Stimulated activated CD8-positive, alpha-beta memory T cell treated with anti-CD3 and anti-CD28 coated beads, Interleukin-4, amount 100 ng/mL, for 4 hours (primary cell): ENCODE measurements at places on chromosomes 7 and 10.

DNA sequence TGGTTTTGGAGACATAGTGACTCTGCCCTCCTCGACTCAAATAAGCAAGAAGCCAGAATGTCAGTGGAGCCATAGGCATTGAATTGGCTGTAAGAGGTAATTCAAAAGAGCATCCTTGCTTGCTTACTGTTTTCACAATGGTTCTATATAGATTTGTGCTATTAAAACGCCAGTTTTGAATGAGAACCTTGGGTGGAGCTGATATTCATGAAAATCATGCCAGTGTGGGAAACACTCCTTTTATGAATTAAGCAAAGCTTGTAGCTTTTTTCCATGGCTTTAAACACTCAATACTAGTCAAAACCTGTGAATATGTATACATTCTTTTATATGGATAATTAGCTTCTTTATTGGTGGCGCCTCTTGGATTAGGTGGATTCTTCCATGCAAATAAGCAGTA is 252.5 kb downstream of the SLC25A13 start:
- DNase-seq = no peak

GRCh38 chr10:21899736-21900135 is 103.8 kb downstream of the DNAJC1 start:
- DNase-seq = no peak

DNA sequence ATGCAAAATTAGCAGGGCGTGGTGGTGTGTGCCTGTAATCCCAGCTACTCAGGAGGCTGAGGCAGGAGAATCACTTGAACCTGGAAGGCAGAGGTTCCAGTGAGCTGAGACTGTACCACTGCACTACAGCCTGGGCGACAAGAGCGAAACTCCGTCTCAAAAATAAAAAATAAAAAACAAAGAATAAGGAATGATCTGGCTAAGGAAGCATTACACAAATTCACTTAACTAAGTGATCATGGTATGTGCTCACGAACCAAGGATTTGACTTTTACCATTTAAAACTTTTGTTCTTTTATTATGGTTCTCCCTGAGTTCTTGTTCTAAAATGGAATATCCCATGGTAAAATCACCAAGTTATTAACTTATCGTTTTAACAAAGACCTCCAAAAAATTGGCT is 71.2 kb downstream of the SIRT1 start:
- no peak for DNase-seq

DNA sequence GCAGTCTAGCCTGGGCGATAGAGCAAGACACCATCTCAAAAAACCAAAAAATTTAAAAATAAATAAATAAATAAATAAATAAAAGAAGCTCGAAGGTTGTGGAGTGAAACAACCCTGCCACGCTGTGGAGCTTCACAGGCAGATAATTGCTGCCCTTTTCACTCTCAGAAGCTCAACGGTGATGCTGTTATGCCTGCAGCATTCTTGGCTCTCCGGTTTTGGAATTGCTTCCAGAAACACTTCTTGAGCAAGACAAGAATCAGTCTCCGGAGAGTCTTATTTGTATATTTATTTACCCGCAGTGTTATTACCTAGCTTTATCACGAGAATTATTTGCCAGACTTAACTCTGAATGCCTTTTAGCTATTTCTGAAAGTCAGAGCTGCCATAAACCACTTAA is 40.5 kb upstream of the UBE2H start:
- no peak for DNase-seq

DNA sequence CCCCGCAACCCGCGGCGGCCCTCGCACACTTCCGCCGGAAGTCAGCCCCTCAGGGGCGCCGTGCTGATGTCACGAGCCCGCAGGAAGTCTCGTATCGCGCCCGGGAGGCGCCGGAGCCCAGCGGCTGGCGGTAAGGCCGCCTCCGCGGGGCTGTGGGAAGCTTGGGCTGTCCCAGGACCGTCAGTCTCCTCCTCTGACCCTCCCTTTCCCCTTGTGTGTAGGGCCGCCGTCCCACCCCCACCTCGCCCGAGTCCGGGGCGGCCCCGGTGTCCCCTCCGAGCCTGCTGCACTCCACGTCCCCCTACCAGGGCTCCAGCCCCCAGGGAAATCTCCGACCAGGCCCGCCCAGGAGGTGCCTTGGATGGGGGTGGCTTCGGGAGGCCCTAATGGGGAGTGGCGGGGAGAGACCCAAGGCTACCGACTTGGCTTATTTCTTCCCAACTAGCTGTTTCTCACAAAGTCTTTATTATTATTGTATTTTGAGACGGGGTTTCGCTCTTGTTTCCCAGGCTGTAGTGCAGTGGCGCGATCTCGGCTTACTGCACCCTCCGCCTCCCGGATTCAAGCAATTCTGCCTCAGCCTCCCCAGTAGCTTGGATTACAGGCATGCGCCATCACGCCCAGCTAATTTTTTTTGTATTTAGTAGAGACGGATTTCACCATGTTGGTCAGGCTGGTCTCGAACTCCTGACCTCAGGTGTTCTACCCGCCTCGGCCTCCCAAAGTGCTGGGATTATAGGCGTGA is at the start of gene ZDHHC4:
Gene ZDHHC4 (plus strand): TSS at position 86 of the 745 bp plus-strand sequence. CDS start 3,108 bp downstream, outside the sequence.
- DNase-seq = peak; percentile 71

GRCh38 chr7:151686016-151686766 is 166.5 kb upstream of the RHEB start:
- no peak for DNase-seq

DNA sequence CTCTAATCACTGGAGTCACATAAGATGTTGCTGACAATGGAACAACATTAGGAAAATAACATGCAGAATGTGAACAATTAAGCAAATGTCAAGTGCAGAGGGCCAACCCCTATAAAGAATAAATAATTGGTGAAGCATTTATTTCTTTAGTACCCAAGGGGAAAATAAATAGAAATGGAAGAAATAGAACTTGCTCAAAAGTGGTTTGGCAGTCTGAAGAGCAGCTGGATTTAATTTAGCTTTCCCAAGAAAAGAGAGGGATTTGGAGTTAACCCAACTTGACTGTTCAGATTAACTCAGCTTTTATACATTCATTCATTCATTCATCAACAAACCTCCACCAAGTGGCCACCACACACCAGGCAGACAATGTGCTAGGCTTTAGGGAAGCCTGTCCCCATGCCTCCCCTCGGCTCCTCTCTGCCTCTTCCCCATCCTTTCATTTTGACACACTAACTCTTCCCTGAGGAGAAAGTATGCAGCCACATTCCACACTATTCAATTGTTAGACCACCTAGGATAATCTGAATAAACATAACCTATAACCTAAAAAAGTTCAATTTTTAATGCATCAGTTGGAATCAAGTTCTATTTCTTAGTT is 295.5 kb downstream of the AHR start:
- DNase-seq = no peak

GRCh38 chr7:114979388-114979787 is 57.5 kb downstream of the MDFIC start:
- no peak for DNase-seq

GRCh38 chr7:68535266-68535665 is 1063.0 kb upstream of the AUTS2 start:
- DNase-seq = no peak

DNA sequence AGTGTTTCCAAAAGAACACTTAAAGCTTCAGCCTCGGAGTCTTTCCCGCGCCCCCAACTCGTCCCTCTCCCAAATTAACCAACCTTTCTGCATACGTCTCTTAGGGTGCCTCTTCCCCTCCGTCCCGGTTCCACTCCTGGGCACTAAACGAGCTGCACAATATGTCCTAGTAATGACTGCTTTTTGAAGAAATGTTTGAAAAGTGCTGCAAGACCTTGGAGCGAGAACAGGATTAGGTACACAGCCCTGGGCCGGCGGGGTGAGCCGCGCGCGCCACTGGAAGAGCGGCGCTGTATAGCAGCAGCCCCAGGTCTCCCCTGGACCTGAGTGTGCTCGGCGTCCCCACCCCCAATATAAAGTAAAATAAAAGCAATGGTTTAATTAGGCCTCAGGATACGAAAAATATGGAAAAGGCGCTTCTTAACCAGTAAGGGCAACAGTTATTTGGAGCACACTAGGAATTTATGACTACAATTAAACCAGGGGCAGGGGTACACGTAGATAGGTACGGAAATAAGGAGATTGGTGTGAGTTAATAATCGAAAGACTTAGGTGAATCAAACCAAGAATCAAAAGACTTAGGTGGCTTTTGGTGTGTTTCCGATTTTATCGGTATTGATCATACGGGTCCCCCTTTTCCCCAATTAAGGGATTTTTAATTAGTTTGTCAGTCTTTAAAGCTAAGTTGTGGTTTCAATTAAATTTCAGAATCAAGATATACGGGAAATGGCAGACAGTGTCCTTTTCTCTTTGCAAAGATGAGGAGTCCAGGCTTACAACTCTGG is 1.9 kb downstream of the TET1 start:
- no peak for DNase-seq

DNA sequence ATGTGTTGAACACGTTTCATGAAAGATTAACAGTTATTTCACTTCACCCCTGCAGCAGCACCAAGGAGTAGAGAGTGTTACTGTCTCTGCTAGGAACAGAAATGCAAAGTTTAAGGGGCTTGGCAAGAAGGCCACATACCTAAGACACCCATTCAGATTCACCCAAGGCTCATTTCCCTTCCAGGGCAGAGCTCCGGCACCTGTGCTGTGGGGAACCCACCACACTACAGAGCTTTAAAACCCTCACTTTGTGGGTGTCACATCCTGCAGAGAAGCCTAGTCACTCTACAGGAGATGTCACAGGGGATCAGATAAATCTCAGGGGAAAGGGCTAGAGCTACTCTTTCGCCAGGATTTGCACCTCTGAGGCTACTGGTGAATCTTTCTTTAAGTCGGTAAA is 176.1 kb upstream of the KLF6 start:
- DNase-seq = no peak

- no peak for DNase-seq
These were observed 540.2 kb downstream of the LRMDA start for GRCh38 chr10:75971402-75972211.

DNA sequence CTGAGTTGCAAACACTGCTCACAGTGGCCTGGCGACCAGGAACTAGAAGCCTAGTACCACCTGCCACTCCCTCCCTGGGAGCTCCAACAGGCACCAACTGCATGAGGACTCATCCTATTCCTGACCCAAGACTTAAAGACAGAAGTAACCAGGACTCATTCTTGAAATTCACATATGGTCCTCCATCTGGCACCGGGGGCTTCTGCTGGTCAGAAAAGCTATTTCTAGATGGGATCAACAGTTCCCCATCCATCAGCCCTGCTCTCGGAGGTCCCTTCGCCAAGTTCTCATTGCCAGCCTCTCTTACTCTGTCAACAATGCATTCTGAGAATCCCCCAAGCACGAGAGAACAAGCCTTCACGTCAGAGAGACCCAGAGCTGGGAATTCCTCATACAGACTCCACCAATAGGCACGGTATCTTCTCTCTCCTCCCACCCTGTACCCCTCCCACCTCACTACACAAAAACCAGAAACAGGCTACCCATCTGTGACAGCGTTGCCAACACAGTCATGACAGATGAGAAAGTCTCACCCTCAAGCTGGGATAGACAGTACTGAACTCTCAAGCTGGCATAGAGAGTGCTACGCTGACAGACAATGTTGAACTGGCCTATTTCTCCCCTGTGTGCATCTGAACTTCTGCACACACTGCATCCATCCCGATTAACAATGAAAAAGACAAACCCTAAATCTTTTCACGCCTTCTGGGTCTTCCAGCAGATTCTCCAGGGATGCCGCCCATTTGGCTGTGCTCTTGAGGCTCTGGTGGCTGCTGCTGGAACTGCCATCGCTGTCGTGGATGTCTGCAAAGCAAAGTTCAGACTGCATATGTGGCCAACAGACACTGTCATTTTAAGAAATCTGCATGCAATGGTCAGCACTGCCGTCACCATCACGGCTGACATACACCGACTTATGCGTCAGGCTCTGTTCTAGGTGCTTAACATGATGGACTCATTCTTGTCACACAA is 15.6 kb downstream of the RGS10 start:
- no peak for DNase-seq

DNA sequence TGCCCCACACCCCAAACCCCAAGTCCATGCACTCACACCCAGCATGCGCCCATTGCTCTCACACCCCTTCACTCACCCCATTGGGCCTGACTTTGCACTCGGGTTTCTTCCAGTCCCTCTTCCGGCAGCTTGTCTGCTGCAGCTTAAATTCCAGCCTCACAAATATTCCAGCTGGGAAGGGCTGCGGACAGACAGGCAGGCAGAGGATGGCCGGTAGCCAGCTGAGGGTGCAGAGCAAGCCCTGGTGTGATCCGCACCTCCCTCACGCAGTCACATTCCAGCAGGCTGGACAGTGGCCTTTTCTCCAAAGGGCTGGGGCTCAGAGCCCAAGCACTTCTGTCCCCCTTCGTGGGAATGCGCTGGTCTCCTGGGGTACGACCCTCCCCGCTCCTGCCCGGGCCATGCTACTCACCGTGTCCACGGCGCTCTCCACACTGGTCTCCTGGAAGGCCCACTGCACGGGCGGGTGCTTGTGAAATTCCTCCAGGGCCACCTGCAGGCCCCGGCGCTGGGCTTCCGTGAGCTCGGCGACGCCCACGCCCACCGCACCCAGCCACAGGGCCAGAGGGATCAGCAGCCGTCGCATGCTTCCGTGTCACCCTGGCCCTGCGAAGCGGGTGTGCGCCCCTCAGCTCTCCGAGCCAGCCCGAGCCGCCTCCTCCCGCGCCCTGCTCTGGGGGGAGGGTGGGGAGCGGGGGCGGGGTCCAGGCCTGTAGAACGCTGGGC is 1.2 kb downstream of the RARRES2 start:
- no peak for DNase-seq

- DNase-seq = no peak
These were observed 10.7 kb downstream of the NODAL start for GRCh38 chr10:70430493-70431445.

DNA sequence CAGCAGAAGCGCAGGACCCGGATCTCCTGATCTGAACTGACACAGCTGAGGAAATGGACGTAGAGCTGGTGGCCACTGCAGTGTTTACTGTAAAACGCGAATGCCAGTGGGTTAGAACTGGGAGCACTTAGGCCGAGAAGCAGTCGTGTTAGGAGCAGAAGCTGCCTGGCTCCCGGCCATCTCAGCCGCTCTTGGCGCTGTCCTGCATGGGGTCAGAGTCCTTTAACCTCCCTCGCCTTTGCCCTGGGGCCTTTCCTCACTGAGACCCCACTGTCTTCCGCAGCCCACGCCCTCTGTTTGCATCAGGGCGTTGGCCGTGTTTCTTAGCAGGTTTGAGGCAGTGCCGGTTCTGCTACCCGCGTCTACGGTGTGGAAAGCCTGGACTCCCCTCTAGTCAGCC is 24.6 kb downstream of the DYNC2I1 start:
- no peak for DNase-seq

DNA sequence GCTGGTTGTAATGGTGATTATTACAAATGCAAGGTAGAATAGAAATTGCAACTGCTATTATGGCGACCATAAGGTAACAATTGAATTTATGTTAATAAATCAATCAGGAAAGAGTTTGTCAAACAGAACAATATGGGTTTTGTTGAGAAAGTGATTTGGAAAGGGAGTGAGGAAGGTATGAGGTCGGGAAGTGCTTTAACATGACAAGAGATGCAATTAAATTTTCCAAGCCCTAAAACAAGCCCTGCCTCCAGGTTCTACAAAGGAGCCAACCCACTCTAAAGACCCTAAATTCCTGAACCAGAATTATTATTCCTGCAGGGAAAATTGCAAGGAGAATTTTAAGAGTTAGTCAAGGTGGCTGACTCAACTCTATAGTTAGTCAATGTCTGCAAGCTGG is 363.7 kb downstream of the BMPER start:
- no peak for DNase-seq
